ENCODE measurements at places on chromosomes 2 and 18.

DNA sequence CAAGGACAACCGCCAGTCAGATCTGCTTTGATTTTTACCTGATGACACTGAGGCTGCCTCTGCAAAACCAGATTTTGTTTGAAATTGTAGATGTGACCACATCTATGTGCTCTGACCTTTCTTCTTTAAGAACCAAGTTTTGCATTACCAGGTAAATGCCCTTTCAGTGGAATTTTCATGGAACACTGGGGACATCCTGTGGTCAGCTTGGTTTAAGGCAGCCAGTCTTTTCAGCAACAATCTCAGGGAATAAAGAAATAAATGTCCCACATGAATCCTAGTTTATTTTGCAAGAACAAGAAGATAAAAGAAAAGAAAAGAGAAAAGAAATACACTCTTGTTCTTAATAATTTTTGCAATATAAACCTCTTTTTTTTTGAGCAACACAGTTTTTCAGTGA is 90.6 kb downstream of the POU3F3 start:
- DNase-seq = no peak

- DNase-seq = no peak
Observed at GRCh38 chr2:215436705-215437565, 1.1 kb upstream of the FN1 start.

DNA sequence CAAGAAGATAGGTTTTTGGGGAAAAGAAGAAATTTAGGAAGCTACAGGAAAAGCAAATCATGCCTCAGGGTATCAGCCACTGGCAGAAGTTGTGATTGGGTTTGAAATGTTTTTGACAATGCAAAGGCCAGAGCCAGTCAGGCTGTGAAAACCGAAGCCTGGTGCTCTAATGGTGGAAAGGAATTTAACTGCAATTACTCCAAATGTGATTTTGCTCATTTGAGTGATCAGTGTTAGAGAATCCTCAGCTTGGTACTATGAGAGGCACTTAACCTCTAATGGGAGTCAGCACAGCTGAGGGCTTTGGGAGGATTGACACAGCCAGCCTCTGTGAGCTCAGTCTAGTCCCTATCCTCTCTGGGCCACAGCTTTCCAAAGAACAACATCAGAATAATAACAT is 176.5 kb downstream of the LRRTM1 start:
- no peak for DNase-seq

GRCh38 chr2:179336782-179337534 is 72.3 kb upstream of the SESTD1 start:
- DNase-seq = no peak

DNA sequence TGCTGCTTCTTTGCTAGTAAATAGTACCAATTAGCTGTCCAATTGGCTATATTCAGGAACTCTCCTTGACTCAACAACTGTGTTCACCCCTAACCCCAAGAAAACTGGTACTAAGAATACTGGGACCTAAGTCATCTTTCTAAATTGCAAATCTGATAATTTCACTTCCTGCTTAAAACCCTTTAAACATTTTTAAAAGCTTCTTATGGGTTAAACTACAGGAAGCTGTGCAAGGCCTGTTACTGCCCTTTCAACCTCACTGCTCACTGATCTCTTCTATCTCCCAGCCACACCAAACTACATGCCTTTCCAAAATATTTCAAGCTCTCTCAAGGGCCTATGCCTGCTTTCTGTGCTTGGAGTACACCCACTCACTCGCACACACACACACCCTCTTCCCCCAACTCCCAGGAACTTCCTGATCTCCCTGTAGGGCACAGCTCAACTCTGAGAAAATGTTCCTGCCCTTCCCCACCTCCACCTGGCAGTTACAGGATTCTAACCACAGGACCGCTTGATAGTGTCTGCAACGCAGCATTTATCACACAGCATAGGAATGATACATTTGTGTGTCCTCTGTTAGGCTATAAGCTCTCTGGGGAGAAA is 6.7 kb downstream of the LMAN1 start:
- DNase-seq = no peak

DNA sequence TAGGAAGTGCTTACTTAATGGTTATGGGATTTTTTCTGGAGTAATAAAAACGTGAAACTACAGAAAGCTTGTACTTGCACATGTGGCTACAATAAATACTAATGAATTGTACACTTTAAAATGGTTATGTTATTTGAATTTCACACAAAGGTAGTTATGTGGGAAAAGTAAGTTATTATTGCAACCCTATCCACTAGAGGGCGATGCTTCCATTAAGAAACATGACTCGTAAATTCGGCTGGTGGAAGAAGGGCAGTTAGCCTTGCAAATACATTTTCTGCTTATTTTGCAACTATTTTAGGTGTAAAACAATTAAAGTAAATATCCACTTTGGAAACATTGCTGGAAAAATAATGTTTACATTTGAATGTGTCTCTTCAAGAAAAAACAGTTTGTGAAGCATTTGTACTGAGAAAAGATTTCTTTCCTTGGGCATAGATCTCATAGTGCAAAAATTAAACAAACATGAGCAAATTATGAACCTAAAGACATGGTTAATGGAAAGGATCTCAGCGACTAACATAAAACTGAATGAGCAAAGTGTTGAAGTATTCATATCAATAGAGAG is 68.1 kb upstream of the CSRNP3 start:
- no peak for DNase-seq

DNA sequence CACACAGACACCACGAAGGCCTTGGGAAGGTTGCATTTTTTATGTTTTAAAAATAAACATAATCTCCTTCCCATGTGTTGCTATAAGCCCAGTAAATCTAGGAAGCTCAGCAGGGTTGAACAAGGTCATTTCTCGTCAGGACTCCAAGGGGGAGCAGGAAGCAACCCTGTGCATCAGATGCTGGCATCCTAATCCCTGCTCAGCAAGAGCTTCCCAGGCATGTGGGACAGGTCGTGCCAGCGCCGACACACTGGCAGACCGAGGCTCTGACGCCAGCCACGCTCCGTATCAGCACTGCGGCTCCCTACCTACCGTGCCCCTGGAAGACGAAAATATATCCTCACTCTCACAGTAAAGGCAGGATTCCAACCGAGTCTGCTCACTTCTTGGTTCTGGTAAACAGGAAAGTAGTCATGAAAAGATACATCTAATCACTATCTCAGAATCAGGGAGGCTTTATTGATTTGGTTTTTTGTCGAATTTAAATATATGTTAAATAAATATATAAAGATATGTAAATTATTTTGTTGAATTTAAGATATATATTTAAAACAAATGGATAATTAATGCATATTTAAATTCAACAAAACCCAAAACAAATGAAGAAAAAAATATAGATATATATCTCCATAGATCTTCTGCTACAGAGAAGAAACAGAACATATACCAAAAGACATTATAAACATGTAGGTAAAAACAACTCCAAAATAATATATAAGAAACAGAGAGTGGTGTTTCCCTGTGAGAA is 61.4 kb downstream of the TXNL1 start:
- DNase-seq = peak; percentile 44

DNA sequence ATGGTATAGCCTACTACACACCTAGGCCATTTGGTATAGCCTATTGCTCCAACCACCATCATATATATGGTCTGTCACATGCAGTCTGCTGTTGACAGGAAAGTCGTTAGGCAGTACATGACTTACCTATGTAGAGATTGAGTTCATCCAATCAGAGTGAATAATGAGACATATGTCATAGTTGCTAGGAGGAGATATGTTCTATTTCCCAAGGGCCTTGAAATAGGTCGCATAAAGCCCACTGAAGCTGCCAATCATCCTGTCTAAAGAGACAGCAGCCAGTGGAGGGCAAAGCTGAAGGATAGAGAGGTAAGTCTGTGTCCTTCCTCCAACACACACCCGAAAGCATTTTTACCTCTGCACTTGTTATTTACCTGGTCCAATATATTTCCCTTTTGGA is 263.4 kb downstream of the PTPRM start:
- DNase-seq = no peak

GRCh38 chr2:15048000-15048399 is 415.5 kb downstream of the LRATD1 start:
- DNase-seq = no peak

- no peak for DNase-seq
Observed at GRCh38 chr2:136016836-136017235, 31.4 kb upstream of the DARS1 start.

DNA sequence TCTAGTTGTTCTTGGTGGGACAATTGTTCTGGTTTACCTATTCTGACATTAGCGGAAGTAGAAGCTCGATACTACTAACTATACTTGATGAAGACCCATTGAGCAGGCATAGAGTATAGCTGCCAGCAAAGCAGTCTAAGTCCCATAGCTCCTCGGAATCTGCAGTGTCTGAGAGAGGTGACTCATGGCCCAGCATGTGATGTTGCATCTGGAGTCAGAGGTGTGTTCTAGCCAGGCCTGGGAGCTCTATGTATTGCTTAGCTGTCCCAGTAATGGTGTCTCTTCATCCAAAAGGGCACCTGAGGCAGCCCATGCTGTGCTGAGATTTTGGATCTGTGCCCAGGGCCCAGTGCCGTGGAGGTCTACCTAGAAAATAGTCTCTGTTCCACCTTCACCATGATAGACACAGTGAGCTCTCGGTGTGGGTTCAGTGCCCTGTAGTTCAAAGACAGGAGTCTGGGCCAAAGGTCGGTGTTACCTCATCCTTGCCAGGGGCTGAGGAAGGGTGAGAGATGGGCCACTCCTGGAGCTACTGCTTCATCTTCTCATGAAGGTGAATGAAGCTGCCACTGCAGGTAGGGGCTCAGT is 47.3 kb downstream of the MEX3C start:
- no peak for DNase-seq

- no peak for DNase-seq
Observed at GRCh38 chr2:43025709-43026295, 200.6 kb downstream of the ZFP36L2 start.

DNA sequence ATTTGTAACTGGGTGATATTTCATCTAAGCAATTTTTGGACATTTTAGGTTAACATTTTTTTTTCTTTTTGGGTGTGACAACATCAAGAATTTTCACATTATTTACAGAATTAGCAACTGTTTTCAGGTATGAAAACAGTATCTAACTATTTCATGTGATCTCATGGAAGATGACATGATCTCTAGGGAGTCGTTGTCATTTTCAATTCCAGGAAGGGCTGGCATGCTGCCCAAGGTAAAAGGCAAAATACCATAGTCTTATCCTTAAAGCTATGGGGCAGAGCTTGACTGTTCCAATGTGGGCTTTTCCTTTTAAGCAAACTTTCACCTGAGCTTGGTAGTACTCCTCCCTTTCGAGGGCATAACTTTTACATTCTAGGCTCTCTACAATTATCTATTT is 443.7 kb downstream of the DSEL start:
- no peak for DNase-seq

GRCh38 chr2:46683541-46683940 is 204.2 kb downstream of the TMEM247 start:
- DNase-seq = no peak

GRCh38 chr2:187529977-187530721 is 24.1 kb downstream of the TFPI start:
- DNase-seq = no peak

DNA sequence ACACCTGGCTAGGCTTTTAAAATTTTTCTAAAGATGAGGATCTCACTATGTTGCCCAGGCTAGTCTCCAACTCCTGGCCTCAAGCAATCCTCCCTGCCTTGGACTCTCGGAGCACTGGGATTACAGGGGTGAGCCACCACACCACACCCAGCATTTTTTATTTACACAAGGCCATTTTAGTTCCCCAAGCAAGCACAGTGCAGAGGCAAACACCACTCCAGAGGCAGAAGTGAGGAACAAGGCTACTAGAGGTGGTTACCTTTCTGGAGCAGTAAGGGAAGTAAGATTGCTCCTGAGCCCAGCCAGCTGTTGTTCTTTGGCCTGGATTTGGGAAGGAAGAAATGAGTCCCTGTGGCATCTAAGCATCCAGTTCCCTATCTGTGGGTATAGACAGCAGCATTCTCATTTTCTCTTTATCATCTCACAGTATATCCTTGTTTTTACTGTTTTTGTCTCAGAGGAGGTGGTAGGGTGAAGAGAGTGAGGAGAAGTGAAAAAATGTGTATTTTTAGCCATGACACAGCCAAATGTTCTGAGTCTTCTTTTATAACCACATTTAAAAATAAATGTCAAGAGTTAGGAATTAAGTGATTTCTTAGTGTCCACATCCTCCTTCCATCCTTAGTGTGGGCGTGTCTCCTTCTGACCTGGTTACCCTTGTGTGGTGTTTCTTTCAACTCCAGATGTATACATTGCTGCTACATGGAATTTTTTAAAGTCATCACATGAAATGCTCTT is 10.5 kb upstream of the TTC39C start:
- no peak for DNase-seq

GRCh38 chr2:44707945-44708660 is 233.4 kb upstream of the SIX3 start:
- DNase-seq = no peak

GRCh38 chr2:3595404-3595803 is 492 bp downstream of the COLEC11 start:
- no peak for DNase-seq

- DNase-seq = no peak
Observed at GRCh38 chr18:33014060-33014796, 241.4 kb upstream of the KLHL14 start.

DNA sequence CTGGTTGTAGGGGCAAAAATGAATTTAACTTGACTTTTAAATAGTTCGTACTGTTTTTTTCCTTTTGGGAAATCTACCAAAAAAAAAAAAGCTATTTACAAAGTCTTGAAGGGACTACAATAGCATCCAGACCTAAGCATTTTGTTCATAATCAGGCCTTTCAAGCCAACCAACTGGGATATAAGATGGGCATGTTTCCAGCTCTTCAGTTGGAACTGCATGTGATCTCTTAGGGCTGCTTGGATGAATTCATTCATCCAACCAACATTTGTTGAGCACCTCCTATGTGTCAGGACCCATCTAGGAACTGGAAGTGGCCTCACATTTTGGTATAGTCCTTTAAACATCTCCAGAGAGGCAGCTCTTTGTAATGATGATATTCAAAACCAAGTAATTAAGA is 98.6 kb downstream of the AAK1 start:
- DNase-seq = no peak

DNA sequence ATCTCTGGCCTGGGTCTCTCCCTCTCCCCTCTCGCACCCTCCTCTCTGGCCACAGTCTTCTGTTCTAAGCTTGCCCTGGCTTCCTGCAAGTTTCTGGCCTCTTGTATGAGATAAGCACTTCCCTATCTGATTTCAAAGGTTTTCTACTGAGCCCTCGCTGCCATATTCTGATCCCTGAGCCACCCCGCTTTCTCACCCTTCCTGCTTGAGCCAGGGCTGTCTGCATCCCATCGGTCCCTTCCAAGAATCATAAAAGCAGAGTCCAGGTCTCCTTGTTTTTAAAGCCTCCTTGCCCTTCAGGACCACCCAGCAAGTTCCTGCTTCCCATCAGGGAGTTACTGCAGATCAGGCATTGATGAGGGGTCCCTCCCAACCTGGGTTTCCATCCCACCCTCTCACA is 110.2 kb downstream of the PRKCE start:
- DNase-seq = no peak

- no peak for DNase-seq
Observed at GRCh38 chr2:224261326-224261725, 140.6 kb downstream of the FAM124B start.

- no peak for DNase-seq
Observed at GRCh38 chr2:10658914-10659257, 30.9 kb downstream of the NOL10 start.

Measured in cerebellar nuclear complex (tissue), 1 donor.